ENCODE measurements at places on chromosomes 7 and 10.

DNA sequence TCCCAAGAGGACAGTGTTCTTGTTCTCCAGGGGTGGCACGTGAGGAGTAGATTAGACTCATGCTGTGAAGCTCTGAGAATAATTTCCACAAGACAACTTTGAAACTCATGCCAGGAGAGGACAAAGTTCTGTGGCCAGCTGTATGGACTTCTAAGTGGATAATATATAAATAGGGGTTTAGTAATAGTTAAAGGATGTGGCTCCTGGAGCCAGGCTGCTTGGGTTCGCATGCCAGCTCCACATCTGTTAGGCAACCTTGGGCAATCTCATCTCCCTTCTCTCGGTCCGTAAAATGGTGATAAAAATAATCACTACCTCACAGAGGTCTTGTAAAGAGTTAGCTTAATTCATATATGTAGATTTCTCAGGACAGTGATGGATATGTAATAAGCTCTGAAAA, 35.8 kb downstream of the ACSL5 start:
- no peak for DNase-seq

DNA sequence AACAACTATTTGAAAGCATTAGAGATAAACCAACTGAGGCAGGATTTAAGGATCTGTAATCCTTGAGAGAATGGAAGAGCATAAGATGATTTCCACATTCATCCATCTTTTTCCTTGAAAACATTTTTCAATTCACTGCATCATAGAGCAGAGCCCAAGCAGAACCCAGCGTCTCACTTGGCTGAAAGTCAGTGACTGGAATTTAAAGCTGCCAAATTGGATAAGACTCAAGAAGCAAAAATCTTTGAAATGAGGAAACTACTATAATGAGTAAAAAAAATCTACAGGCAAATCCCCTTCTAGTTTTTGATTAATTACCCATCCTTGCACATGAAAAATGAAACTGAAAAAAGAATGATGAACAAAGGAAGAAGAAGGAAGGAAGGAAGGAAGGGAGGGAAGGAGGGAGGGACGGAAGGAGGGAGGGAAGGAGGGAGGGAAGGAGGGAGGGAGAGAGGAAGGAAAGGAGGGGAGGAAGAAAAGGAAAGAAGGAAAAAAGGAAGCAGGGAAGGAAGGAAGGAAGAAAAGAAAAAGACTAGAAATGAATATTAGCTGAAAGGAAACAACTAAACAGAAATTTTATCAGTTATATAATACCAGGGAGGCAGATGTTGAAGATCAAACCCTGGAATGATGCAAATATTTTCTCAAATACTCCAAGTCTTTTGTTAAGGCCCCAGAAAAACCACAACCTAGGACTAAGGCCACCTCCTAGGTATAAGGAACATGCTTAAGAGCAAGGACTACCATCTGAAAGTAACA, 336.3 kb upstream of the MAGI2 start:
- no peak for DNase-seq

DNA sequence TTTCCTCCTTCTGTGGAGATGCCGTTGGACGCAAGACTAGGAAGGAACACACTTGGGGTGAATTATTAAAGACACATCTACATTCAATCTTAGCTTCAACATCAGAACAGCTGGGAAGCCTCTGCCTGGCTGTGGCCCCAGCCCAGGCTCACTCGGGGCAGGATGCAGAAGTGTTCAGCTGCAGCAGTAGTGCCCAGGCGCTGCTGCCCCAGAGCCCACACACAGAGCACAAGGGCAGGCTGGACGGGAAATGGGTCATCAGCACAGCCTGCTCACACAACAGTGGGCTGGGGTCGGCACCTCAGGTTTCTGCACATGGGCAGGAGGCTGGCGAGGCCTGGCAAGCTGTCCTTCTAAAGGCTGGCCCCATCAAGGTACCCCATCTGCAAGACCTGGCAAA, 42.5 kb downstream of the NOD1 start:
- no peak for DNase-seq

- DNase-seq: no peak
These were observed 53.7 kb downstream of the ADCY1 start for GRCh38 chr7:45627691-45628456.

GRCh38 chr7:125090596-125090995, 161.0 kb upstream of the POT1 start:
- DNase-seq: no peak

DNA sequence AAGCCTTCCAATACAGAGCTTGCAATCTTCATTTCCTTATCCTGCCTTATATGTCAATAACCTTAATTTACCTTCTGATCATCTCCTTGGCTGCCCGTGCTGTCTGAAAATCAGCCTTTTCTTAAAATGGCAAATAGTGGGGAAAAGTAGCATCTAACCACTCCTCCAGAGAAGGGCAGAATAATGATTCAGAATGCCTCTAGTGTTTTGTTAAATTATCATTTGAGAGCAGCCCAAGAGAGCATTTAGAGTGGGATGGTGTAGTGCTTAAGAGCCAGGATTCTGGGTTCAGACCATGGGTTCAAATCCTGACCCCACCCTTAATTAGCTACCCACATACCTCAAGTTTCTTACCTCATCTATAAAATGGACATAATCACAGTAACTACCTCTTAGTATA, 4.6 kb upstream of the TMEM139 start:
- DNase-seq: no peak

- peak; percentile 65 for DNase-seq
These were observed 2.1 kb downstream of the MXI1 start for GRCh38 chr10:110209454-110209925.

DNA sequence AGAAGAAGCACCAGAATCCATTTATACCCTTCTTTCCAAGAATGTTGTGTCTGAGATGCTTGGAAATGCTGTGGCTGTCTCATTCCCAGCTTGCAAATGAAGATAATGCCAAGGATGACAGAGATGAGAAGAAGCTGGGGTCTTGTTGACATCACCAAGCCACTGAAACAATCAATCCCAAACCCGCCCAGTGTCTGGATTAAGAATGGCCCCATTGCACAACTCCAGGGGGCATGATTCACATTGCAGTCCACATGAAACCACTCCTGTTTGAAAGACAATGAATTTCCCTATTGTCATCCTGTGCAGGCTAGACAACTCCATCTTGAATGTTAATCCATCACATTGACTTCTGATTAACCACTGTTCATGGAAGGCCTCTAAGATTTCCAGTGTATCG, 28.6 kb downstream of the SORBS1 start:
- no peak for DNase-seq

DNA sequence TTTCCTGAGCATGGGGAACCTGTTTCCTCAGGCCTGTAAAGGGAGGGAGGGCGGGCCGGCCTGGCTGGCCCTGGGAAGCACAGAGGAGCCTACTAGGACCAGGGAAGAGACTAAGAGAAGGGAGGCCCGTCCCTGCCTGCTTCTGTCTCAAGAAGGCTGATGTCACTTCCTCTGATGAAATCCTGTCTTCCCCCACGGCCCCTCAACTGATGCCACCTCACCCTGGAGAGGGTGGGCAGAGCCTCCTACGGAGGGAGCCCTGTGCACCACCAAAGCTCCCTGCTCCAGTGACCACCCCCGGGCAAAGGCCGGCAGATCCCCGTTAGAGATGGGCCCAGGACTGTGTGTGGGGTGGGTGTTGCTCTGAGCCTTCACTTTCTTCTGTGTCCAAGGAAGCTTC, 1.0 kb upstream of the PILRA start:
- DNase-seq: no peak

GRCh38 chr7:112058686-112059085, 147.5 kb downstream of the DOCK4 start:
- DNase-seq: peak; percentile 62

DNA sequence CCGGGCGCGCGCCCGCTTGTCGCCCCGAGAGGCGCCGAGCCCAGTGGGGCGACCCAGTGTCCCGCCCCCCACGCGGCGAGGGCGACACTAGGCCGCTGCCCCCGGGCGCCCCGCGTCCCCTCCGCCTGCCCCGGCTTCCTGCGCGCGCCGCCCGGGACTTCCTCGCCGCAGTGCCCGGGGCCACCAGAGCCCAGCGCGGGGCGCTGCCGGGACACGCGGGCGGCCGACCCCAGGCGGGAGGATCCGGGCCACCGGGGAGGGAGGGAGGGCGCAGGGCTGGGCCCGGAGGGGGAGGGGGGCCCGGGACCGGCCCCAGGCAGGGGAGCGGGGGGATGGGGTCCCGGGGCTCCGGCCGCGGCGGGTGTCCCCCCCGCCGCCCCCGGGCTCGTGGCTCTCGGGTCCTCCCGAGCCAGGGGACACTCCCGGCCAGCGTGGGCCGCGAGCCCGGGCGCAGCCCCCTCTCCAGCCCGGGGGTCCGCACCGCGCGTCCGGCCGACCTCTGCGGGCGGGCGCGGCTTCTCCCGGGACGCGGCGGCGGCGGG, 435 bp upstream of the PWWP2B start:
- DNase-seq: peak; percentile 47
